Posterior vena cava (tissue), 2 donors: ENCODE measurements at places on chromosomes 3 and 15. TPM values are rescaled to one million over a fixed set of nuclear protein-coding genes. Genes with fewer than 3 reads are reported as not detected.

ZNF662 gene
- total RNA-seq, result 11.8 TPM

HAPLN3 gene
- 27.9 TPM for total RNA-seq

GOLGA6B gene
- not detected for total RNA-seq

C3orf22 gene
- total RNA-seq, result not detected

COL6A5 gene
- total RNA-seq, result not detected

CPEB1 gene
- 8.0 TPM for total RNA-seq

GREM1 gene
- 825 TPM for total RNA-seq

MNS1 gene
- 1.5 TPM for total RNA-seq

EEF1AKMT4 gene
- total RNA-seq, result 2.5 TPM

GRCh38 chr3:73561494-73561893 lies 63.2 kb downstream of the PDZRN3 start:
- no peak for DNase-seq

- no peak for DNase-seq
These were observed 1.7 kb upstream of the SLC9A9 start for GRCh38 chr3:143849854-143850549.

DNA sequence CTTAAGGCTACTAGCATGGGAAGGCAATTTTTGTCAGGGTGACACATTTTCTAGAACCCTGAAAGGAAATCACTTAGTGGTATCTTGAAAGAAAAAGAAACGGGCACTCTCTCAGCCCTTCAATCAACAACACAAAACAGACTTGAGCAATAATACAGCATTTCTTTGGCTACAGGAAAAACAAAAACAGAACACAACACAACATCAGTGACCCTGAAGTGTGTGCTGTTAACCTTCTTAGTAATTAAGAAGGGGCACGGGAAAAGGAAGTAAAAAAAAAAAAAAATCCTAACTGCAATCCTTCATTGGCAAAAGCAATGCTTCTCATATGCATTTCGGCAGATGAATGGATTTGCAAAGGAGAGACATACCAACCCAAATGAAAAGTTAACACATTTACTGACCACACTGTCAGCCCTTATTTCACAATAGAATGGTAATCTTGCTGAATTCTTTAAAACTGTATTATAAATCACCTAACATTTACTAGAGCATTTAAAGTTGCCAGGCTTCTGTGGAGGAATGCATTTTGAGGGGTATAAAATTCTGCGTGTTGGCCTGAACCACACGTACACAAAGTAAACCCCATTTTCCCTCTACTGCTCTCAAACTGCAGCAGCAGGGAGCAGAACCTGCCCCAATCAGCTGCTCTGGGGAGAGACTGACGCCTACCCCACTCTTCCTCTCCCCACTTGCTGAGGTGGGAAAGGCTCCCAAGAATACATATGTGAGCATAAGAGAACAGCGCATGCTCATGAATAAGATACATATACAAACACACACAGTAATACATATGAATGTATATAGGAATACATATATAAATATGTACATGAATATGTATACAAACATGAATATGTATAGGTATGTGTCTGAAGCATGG lies 198.5 kb downstream of the FOXP1 start:
- DNase-seq, result no peak

- DNase-seq, result no peak
These were observed 28.0 kb downstream of the CCDC33 start for GRCh38 chr15:74264081-74264501.

DNA sequence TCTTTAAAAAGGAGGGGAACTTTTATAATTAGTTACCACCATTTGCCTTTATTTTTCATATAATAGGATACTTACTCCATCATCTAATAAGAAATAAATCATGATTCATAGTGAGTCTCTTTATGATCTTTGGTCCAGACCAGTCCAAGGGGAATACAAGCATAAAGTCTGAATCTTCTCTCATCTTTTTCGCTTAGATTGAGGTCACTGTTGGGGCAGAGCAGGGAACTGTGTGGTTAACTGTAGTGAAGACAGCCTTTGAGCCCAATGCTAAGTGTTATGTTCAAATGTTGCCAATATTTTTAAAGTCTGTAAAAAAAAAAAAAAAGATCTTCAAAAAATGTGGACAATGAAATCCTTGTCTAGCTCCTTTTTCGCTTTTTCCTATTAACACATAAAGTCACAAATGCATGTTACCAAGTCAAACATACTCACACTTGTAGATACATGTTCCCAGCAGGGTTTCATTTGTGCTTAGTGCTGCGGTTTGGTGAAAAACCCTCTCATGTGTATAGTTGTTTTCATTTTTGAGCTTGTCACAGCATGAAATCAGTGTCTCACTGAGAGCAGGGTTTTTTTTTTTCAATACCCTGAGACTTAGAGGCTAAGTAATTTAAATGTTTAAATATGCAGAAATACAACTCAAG lies 72.1 kb downstream of the EPHA3 start:
- no peak for DNase-seq

DNA sequence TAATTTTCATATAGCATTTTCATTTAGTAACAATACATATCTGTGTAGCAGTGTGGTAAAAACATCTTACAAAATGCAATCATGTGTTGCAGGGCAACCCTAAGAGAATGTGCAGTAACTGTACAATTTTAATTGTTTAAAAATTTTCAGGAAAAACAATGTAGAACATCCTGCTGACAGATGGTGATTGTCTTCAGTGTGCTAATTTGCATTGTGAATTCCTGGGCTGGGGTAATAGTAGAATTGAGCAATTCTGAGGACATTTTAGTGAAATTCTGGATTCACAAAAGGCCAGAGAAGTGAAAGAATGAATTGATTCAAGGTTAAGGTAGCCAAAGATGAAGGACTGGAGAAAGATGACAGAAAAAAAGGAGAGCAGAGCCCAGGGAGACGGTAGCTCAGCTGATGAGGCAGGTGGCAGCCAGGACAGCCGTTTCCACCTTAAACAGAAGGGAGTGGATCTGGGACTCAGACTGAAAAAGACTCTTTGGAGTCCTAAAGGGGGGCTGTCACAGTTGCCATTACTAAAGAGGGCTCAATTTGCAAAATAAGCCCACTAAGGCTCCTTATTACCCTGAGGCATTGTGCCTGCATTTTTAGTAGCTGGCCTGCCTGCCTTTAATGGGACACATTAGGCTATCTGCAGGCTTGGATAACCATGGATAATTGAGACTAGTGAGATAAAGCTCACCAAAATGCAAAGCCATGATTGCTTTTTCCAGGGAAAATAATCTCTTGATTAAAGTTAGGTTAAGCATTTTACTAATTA lies 8.6 kb downstream of the MAP3K13 start:
- no peak for DNase-seq

GRCh38 chr3:182303169-182303568 lies 490.1 kb upstream of the ATP11B start:
- no peak for DNase-seq

- DNase-seq, result no peak
These were observed 205.5 kb downstream of the STAG1 start for GRCh38 chr3:136546720-136547119.

- no peak for DNase-seq
These were observed 56.4 kb upstream of the RASGRP1 start for GRCh38 chr15:38620851-38621594.

DNA sequence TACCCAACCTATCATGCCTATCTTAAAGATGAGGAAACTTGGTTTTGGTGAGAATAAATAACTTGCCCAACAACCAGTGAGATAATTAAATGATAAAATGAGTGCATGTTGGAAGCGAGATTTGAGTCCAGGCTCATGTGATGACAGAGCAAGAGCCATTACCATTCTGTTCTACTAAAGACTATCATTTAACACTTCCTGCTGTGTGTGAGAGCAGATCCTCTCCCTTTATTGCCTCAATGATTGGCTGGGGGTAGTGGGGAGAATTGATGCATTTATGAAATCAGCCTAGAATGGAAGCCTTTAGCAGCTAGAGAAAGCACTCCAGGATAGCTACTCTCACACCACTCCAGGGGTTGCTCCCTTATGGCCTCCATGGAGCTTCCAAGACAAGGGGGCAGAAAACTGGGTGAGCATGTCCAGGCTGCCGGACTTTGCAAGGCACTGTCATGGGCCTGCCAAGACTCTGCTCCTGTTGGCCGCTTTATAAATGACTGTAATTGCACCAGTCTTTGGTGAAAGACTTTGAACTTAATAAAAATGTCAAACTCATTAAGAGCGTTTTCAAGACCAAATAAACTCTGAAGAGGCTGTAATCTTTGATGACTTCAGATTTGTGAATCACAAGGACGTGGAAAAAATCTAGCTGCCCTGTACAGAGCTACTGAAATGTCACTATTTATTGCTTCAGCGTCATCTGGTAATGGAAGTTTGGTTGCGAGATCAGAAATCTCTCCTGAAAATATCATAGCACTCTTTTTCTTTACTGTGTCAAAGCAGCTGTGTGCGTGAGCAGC lies 209.1 kb upstream of the NR2E3 start:
- no peak for DNase-seq

DNA sequence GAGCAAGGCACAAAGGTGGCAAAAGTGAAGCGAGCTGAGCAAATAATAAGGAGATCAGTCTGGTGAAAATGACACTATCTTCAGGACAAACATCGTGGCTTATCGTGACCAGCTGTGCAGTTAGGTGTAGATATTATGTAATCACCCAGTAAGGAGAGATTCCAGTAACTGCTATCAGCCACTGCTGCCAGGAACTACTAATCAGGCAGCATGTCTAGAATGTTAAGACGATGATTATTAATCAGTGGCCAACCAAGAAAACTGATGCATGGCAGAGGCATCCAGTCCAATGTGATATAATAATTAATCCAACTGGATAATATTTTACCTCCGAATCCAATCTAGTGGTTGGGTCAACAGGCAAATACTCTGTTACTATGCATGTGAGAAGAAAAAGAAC lies 252.7 kb upstream of the ZPLD1 start:
- no peak for DNase-seq

DNA sequence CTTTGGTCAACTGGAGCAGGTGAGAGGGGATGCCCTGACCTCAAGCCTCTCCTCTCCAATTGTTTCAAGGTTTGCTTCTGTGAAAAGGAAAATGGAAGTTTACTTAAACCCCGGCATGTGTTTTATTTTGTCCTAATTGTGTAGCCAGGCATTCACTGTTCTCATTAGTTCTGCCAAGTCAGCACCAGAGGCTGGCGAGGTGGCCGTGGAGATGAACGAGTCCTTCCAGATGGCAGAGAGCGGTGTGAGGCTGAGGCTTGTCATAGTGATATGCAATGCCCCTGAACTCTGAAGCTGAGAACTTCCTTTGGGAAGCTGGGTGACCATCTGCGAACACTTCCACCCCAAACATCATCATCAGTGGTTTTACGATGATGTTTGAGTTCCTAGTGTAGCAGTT lies 199.6 kb downstream of the TJP1 start:
- no peak for DNase-seq
